ENCODE measurements at places on chromosomes 13 and 19.

DNA sequence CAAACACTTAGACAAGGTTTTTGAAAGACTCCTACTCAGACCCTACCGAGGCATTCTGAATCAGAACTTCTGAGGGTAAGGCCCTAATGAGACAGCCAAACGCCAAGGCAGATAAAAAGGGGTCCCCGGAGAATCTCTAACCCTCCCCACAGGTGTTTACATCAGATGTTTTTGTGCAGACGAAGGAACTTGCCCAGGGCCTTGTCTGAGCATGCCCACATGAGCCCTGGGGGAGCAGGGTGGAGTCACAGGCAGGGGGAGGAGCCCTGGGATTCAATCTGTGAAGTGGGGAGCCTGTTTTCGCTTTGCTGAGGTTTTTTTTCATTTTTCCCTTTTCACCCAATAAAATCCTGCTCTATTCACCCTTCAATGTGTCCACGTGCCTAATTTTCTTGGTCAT is 61.6 kb upstream of the MED4 start:
- DNase-seq: no peak

GRCh38 chr19:5466072-5466471 is 10.9 kb downstream of the ZNRF4 start:
- DNase-seq: no peak

GRCh38 chr19:10006335-10006708 is 4.0 kb downstream of the COL5A3 start:
- no peak for DNase-seq

- no peak for DNase-seq
Measured at GRCh38 chr13:43986421-43986981, 106.8 kb downstream of the LACC1 start.

- no peak for DNase-seq
Measured at GRCh38 chr19:50770888-50771287, 624 bp downstream of the GPR32 start.

DNA sequence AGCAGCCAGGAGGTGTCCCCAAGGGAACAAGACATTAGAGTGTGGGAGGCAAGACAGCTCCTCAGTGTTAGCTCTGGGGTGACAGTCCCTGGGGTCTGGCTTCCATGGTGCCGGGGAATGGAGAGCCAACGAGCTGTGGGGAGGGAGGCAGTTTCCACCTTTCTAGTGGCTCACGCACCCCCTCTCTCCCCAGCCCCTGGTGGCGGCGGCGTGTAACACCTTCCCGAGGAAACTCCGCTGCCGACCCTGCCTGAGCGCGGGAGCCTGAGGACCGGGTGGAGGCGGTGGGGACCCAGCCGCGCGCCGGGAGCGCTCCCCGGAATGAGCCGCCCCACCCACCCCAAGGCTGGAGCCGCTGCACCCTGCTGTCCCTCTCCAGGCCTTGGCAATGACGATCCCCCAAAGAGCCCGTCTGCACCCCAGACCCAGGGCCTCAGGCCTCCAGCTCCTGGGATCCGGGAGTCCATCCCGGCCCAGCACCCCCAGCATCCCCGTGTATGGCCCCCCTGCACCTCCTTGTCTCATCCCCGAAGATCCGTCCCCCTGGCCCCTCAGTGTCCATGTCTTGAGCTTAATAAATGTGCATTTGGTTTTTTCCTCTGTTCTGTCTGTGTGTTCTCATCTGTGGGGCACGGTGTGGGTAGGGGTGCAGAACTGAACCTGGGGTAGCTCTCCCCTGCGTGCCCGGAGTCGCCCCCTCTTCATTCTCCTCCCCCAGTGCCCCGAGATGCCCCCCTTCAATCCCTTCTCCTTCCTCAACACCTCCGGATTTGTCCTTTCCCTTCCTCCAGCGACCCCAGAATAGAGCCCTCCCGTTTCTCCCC is 622 bp upstream of the FXYD5 start:
- DNase-seq: no peak

- no peak for DNase-seq
Measured at GRCh38 chr19:14814982-14815652, 19.9 kb downstream of the OR7A5 start.

GRCh38 chr19:2865334-2866100 is 1.6 kb upstream of the ZNF556 start:
- no peak for DNase-seq

DNA sequence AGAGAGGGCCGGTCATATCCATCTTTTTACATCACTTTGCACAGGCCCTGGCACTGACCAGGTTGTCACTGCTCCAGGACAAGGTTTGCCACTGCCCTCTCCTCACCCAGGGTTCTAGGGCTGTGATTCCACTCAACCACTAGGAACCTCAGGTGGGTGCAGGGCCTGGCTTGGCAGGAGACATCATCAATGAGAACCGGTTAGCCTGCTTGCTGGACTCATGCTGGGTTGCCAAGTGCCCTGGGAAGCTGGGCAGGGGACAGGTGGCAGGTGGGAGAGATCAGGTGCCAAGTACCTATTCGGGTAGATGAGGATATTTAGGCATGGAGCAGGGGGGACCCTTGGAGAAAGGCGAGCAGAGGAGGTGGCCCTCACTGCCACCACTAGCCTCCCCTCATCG is 4.2 kb upstream of the CERS4 start:
- DNase-seq: no peak

DNA sequence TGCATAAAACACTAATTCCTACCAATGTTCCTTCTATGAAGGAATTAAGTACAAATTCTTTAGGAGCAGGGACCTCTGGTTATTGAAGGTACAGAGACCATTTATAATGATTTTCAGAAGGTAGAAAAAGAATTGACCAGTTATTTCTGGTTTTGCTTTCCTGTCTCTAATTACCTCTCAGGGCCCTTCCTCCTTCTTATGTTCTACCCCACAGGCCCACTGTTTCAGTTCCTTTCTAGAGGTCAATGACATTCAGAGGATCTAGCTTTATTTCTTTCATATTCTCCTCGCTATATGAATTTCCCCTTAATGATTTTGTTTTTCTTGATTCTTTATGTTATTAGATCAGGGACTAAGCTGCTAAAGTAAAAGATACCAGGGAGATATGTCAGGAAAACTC is 345.0 kb upstream of the SPRY2 start:
- DNase-seq: no peak

DNA sequence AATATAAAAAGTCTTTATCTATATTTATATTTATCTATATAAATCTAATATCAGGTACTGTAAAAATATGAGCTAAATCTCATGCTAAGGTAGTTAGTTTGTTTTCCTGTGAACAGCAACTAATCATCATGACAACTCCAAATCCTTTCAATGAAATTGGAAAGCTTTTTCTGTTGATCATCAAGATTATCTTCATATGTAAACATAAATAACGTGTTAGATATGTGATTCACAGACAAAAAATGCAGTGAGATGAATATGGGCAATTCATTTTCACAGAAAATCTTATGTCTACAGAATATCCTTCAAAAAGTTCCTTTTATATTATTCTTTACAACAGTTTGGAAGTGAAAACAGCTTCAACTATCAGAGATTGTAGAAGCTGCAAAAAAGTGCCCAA is 41.7 kb upstream of the EEF1AKMT1 start:
- DNase-seq: no peak

DNA sequence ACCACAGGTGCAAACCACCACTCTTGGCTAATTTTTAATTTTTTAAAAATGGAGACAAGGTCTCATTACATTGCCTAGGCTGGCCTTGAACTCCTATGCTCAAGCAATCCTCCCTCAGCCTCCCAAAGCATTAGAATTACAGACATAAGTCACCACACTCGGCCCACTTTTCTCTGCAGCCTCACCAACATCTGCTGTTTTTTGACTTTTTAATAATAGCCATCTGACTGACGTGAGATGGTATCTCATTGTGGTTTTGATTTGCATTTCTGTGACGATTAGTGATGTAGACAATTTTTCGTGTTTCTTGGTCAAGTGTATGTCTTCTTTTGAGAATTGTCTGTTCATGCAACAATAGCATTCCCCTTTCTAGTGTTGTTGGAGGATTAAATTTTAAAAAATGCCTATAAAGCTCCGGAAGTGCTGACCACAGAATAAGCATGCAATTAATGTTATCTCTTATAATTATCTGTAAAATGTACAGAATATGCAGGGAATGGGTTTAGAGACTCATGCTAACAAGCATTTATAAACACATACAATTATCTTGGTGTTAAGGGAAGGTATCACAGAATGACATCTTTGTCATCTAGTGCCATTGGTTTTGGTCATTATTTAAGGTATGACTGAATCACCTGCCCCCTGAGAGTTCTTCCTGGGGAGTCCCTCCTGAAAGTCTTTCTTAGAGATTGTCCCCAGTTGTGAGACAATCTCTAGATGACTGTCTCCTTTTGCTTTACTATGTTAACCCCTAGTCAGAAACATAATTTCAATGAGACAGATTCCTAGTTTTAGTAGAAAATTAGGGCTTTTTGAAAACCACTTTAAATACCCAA is 118.5 kb upstream of the SERTM1 start:
- no peak for DNase-seq

DNA sequence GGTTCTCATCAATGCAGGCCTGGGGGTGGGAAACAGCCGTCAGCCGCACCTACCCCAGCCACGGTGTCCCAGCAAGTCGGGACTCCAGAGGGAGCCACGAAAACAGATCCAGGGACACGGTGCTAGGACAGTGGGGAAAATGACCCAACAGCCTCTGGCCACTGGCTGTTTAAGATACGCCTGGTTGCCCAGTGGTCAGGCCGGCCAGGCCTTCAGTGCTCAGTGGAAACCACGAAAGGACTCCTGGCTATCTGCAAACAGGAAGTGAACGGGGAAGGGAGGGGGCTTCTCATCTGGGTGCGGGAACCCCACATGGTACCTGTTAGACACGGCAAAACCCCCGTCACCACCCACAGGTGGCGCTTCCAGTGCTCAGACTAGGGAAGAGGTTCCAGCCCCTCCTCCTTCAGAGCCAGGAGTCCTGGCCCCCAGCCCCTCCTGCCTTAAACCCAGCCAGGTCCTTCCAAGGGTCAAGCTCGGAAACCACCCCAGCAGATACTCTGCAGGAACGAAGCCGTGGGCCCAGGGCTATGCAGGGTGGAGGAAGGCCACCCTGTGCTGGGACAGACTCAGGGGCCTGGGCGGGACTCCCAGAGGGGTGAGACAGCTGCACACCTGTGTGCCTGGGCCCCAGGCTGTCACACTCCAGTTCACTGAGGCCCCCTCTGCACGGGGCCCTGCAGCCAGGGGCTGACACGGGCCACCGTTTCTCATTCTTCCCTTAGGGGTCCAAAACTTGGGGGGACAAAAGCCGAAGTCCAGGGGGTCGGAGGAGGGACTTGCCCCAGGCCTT is 4.5 kb downstream of the PPP1R12C start:
- no peak for DNase-seq

- no peak for DNase-seq
Measured at GRCh38 chr13:73757481-73758233, 376.5 kb downstream of the KLF12 start.

GRCh38 chr13:97932036-97932435 is 21.4 kb upstream of the IPO5 start:
- no peak for DNase-seq

DNA sequence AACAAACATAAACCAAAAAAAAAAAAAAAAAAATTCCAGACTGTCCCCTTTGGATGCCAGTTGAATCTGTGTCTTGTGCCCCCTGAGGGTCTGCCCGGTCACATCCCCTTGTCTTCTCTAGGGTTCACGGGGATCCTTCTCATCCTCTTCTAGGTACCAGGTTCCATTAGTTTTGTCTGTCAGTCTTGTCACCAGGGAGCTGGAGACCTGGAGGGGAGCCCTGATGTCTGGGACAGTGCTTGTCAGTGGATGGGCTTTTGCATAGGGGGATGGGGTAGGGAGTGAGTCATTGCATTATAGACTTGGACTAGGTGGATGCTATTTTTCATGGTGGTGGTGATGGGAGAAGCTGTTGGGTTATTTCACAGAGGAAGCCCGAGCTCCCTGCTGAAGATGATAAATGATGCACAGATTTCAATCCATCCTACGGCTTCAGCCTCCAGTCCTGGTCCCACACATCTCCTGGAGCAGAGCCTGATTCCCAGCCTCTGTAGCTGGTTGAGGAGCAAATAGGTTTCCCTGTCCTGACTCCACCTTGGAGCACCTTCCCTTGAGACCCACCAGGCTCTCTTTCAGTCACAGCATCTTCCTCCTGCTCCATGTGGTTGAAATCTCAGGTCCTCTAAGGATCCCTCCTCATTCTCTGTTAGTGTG is 26.0 kb downstream of the WTIP start:
- no peak for DNase-seq

GRCh38 chr19:1864480-1865171 is 1.2 kb upstream of the KLF16 start:
- DNase-seq: no peak

DNA sequence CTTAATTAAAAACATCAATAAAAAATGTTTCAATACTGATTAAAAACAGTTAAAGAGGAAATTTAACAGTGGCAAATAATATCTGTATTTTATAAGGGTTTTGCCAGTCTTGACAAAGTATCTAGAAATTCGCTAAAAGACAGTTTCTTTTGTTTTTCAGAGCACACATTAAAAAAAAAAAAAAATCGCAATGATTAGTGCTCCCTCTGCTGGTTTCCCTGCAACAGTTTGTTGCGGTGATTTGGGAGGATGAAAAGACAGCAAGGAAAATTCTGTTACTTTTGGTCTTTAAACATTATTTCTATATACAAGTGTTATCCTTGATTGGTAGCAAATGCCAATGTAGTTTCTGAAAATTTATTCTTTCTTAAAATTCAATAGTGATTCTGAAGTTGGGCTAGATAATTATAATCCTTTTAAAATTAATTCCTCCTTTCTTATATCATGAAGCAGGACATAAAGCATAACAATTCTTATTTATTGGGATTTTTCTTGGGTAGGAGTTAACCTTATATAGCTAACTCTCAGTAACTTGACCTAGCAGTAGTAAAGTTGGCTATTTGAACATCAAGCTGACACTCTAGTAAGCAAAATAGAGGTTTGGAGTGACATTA is 23.1 kb upstream of the SPRY2 start:
- DNase-seq: no peak

GRCh38 chr13:49455007-49455398 is 10.9 kb downstream of the SETDB2 start:
- no peak for DNase-seq

- DNase-seq: no peak
Measured at GRCh38 chr19:50030225-50030624, 4.4 kb downstream of the ZNF473 start.

DNA sequence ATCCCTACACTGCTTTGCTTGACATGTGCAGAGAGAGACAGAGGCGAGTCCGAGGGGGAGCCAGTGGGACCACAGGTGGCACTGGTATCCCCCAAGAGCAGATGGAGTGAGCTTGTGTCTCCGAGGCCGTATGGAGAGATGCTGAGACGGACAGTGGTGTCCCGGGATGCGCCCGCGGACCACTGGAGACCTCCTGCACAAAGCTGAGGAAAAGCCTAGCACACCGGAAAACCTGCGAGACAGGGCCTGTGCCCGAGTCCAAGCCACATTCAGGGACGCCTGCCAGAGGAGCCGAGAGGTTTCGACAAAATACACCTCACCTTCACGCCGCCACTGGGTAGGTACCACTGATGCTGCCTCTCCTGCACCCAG is 66.0 kb upstream of the ZNF527 start:
- DNase-seq: no peak

- no peak for DNase-seq
Measured at GRCh38 chr19:41386442-41386841, 10.1 kb downstream of the TMEM91 start.

DNA sequence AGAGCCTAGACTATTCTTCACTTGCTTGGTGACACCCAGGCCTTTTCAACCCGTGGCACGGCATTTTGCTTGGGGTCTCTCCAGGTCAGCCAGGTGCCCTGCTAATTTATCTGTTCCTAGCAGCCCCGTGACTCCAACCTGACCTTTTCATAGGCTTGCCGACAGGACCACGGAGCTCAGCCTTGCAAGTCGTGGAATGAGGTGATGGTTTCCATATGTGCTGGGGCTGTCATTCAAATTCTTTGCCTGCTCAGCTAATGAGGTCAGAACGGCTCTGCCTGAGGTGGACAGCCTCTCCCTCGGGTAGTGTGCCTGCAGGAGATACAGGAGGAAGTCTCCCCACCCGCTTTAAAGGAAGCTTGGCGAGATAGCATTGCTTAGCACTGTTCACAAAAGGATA is 61.0 kb downstream of the SHISA2 start:
- DNase-seq: no peak

Measured in AG04450 (cell line).